Fibroblast of mammary gland (primary cell): ENCODE measurements at places on chromosomes 5 and 9.

- DNase-seq, result peak; percentile 49
Measured at GRCh38 chr9:72871685-72872084, 81.2 kb downstream of the ALDH1A1 start.

DNA sequence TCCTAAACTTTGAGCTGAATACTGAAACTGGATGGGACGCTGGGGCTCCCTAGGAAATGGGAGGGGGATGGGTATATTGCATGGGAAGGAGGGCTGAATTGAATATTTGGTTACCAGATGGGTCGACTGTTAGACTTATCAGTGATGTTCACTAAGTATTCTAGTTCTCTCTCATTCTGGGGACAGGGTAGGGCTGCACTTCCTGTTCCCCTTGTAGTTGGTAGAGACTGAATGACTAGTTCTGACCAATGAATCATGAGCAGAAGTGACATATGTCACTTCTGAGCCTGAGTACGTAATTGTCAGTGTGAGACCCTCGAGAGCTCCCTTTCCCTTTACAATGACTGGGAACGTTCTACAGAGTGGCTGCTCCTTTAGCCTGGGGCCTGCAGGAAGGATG is 55.5 kb upstream of the DMRT1 start:
- no peak for DNase-seq

GRCh38 chr5:41863871-41864486 is 6.2 kb downstream of the OXCT1 start:
- DNase-seq, result peak; percentile 72

GRCh38 chr5:178626484-178627258 is at the start of gene CLK4:
CLK4 (minus strand) TSS chr5:178627050; CDS start chr5:178623416, 3,634 bp downstream.
- peak; percentile 94 for DNase-seq

- DNase-seq, result no peak
Measured at GRCh38 chr5:114430532-114430931, 68.7 kb downstream of the KCNN2 start.

GRCh38 chr5:9470410-9470809 is 75.5 kb downstream of the SEMA5A start:
- DNase-seq, result no peak

DNA sequence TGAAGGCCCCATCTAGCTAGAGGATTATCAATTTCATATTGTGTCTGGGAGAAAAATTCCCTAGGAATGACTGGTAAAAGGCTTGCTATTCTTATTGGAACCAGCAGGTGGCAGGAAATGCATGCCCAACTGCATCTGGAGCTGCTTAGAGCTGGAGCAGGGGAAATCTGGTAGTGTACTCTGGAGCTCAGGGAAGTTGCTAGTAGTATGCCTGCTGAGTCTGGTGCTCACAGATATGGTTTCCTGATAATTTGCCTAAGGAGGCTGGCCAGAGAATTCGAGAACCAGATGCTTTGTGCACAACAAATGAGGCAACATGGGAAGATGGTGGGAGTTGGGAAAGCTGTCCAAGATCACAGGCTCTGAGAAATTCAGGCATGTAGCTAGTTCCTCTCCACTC is 53.7 kb downstream of the G3BP1 start:
- peak; percentile 75 for DNase-seq
